ENCODE measurements at places on chromosomes 7 and 10. TPM values are rescaled to one million over a fixed set of nuclear protein-coding genes. Genes with fewer than 3 reads are reported as not detected.

The ACTA2 gene
- not detected for total RNA-seq

The RNF32 gene
- total RNA-seq = 1.0 TPM

The FAM180A gene
- not detected for total RNA-seq

The MBL2 gene
- not detected for total RNA-seq

The UNCX gene
- total RNA-seq = not detected

The GPR37 gene
- 20.0 TPM for total RNA-seq

Data from H7 (cell line).